ENCODE measurements at places on chromosomes 5 and 9. TPM values are rescaled to one million over a fixed set of nuclear protein-coding genes. Genes with fewer than 3 reads are reported as not detected.

GRCh38 chr5:61114441-61114840 lies 47.8 kb downstream of the SMIM15 start:
- no peak for DNase-seq
- no peak overlapping the region for H3K4me3 ChIP-seq
- H3K4me1 ChIP-seq, result no peaks in the 10 kb centered on the region
- no peaks in the 10 kb centered on the region for H3K36me3 ChIP-seq

DNA sequence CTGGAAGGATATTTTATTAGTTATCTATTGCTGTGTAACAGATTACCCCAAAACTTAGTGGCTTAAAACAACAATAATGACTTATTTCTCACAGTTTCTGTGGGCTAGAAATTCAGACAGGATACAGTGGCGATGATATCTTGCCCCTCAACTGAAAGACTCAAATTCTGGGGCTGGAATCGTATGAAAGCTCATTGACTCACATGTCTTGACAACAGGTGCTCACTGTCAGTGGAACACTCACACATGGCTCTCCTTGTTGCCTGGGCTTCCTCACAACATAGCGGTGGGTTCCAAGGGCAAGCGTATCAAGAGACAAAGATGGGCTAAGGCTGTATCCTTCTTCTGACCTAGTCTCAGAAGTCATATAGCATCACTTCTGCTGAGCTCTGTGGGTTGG lies 3.7 kb upstream of the GNPDA1 start:
- no peaks in the 10 kb centered on the region for H3K27me3 ChIP-seq
- H3K4me3 ChIP-seq, result no peak overlapping the region
- peaks cover 10% of the 10 kb centered on the region for H3K4me1 ChIP-seq
- H3K27ac ChIP-seq, result no peak overlapping the region
- H3K36me3 ChIP-seq, result no peaks in the 10 kb centered on the region
- no peak for DNase-seq

DNA sequence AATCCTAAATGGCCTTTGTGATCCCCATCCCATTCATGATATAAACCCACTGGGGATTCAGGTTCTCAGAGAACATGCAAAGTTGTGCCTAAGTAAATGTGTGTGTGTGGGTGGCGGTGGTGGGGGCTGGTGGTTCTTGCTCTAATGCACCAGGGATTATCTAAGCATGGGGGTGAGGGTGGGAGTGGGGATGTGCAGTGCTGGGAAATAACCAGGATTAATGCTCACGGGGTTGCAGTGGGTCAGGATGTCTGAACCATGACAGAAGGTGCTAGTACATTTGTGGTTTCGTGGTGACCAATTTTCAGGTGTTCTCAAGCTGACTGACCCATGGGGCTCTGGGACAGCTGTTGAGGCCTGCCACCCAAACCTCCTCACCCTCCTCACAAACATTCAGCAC lies 101.0 kb downstream of the ZNF608 start:
- peaks cover 16% of the 10 kb centered on the region for H3K4me1 ChIP-seq
- no peak for DNase-seq
- H3K27me3 ChIP-seq, result no peaks in the 10 kb centered on the region
- H3K4me3 ChIP-seq, result no peak overlapping the region
- no peak overlapping the region for H3K27ac ChIP-seq
- peaks cover 3% of the 10 kb centered on the region for H3K36me3 ChIP-seq

DNA sequence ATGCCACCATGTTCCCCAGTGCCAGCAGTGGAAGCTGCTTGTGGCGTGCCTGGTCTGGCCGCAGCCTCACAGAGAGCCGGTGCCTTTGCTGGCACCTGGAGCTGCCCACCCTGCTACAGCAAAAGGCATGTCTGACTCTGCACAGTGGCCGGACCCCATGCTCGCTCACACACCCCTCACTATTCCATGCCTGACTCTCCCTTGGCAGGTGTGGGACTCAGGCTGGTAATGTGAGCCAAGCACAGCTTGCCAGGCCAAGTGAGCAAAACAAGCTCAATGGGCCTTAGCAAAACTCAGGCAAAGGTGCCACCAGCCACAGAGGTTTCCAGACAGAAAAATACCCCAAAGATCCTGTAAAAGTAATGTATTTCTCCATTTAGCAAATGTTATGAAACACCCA lies 15.5 kb downstream of the GNA14 start:
- H3K27me3 ChIP-seq, result no peaks in the 10 kb centered on the region
- DNase-seq, result no peak
- no peaks in the 10 kb centered on the region for H3K36me3 ChIP-seq
- H3K4me3 ChIP-seq, result no peak overlapping the region
- no peaks in the 10 kb centered on the region for H3K4me1 ChIP-seq
- no peak overlapping the region for H3K27ac ChIP-seq

- H3K27ac ChIP-seq, result no peak overlapping the region
- no peaks in the 10 kb centered on the region for H3K36me3 ChIP-seq
- peaks cover 5% of the 10 kb centered on the region for H3K4me1 ChIP-seq
- no peaks in the 10 kb centered on the region for H3K27me3 ChIP-seq
- DNase-seq, result no peak
Measured at GRCh38 chr9:128153947-128154695, 4.9 kb downstream of the LCN2 start.

- peak overlapping the region; percentile 95 for H3K4me3 ChIP-seq
- H3K36me3 ChIP-seq, result no peaks in the 10 kb centered on the region
- H3K27me3 ChIP-seq, result no peaks in the 10 kb centered on the region
- no peak overlapping the region for H3K27ac ChIP-seq
Measured at GRCh38 chr5:121962958-121963357, 1.2 kb downstream of the SRFBP1 start.

DNA sequence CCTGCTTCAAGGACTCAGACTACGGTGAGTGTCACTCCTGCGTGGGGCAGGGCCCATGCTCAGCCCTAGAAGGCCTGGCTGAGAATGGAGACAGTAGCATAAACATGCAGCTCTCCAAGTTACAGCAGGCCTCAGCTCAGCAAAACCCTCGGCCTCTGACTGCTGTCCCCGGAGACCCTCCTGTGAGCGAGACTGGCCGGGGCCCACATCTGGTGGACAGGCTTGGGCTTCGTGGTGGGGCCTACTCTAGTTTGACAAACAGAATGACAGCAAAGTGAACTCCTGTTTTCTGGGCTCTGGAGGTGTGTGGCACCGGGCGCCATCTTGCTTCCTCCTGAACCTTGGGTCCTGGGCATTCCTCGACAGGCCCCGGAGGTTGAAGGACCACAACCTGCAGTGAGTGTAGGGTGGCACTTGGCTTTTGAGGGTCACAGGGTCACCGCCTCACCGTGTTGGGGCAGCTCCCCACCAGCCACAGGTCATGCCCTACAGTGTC lies 97.5 kb downstream of the PHF2 start:
- peaks cover 14% of the 10 kb centered on the region for H3K36me3 ChIP-seq
- no peaks in the 10 kb centered on the region for H3K27me3 ChIP-seq
- H3K4me1 ChIP-seq, result no peaks in the 10 kb centered on the region
- no peak overlapping the region for H3K4me3 ChIP-seq
- DNase-seq, result no peak

GRCh38 chr9:92962846-92963245 lies 15.5 kb downstream of the FGD3 start:
- H3K4me3 ChIP-seq, result no peak overlapping the region
- H3K27ac ChIP-seq, result no peak overlapping the region
- peaks cover 4% of the 10 kb centered on the region for H3K4me1 ChIP-seq
- H3K27me3 ChIP-seq, result no peaks in the 10 kb centered on the region
- DNase-seq, result no peak

DNA sequence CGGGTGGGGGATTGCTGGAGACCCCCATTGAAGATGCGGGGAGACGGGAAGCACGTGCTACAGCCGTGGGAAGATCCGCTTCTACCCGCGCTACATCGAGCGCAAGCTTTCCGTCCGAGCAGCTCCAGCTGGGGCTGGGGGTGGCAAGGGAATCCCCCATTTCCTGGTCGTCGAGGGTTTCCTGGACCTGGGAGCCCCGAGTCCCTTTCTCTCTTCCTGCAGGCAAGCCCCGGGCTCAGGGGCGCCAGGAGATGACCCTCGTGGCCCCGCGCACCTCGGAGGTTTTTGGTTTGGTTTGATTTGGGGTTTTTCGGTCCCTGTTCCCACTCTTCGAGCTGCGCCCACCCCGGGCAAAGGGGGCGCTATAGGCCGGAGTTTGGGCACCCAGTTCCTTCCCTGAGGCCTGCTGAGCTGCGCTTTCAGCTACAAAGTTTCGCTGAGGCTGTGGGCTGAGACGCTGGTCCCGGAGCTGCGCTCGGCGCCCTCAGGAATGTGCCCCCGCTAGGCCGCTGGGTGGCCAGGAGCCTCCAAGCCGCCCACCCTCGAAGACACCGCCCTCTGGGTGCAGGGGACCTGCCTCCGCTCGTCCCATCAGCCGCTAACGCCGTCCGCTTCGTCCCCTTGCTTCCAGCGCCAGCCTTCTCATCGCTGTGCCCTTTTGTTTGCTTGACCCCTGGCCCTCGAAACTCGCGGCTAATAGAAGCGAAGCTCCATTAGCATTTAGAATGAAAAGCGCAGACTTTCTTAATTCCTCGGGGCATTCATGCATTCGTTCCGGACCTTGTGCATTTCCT lies 2.9 kb downstream of the NR4A3 start:
- H3K4me3 ChIP-seq, result no peak overlapping the region
- H3K4me1 ChIP-seq, result peaks cover 27% of the 10 kb centered on the region
- H3K27ac ChIP-seq, result no peak overlapping the region
- H3K36me3 ChIP-seq, result no peaks in the 10 kb centered on the region
- DNase-seq, result peak; percentile 40

DNA sequence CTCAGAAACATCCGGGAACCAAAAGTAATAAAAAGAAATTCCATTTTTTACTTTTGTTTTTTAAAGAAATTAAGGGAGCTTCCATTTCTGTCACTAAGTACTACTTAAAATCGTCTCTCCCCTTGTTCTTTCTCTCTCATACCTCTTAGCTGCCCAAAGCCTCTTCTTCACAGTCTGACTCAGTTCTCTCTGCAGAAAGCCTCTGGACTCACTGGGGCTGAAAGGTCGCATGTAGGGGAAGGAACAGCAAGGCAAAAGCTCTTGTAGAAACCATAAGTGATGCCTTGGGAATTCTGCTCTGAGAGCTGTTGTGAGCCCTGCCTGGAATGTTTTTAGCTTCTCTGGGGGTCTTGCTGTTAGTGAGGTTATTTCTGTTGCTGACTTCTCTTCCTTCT lies 100.8 kb upstream of the RANBP3L start:
- no peaks in the 10 kb centered on the region for H3K27me3 ChIP-seq
- peaks cover 9% of the 10 kb centered on the region for H3K4me1 ChIP-seq
- H3K27ac ChIP-seq, result peak overlapping the region; percentile 81
- H3K4me3 ChIP-seq, result no peak overlapping the region
- no peaks in the 10 kb centered on the region for H3K36me3 ChIP-seq
- no peak for DNase-seq

GRCh38 chr5:91190314-91190690 lies 192.8 kb downstream of the ARRDC3 start:
- no peaks in the 10 kb centered on the region for H3K4me1 ChIP-seq
- no peak for DNase-seq
- H3K27ac ChIP-seq, result no peak overlapping the region
- no peaks in the 10 kb centered on the region for H3K27me3 ChIP-seq

DNA sequence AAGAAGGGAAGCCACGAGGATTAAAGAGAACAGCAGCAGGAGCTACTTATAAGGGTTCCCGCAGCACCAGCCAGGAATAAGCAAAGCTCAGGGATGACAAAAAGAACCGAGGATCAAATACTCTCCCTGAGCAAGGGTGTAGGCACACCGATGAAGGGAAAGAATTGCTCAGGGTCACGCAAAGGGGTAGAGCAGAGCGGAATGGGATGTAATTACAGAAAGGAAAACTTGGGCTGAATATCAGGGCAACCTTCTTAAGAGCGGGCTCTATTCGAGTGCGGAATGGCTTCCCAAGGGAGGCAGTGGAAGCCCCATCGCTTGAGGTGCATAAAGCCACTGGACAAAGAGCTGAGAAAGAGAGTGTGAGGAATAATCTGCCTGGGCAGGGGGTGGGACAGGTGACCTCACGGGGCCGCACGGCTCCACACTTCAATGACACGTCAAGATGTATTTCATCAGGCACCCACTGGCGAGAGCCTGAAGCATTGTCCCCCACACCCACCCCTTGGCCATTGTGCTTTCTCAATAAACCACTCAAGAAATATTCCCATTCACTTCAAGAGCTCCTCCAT lies 162.2 kb downstream of the EBF1 start:
- no peak overlapping the region for H3K27ac ChIP-seq
- DNase-seq, result no peak
- H3K27me3 ChIP-seq, result no peaks in the 10 kb centered on the region
- no peaks in the 10 kb centered on the region for H3K4me1 ChIP-seq
- H3K36me3 ChIP-seq, result no peaks in the 10 kb centered on the region

DNA sequence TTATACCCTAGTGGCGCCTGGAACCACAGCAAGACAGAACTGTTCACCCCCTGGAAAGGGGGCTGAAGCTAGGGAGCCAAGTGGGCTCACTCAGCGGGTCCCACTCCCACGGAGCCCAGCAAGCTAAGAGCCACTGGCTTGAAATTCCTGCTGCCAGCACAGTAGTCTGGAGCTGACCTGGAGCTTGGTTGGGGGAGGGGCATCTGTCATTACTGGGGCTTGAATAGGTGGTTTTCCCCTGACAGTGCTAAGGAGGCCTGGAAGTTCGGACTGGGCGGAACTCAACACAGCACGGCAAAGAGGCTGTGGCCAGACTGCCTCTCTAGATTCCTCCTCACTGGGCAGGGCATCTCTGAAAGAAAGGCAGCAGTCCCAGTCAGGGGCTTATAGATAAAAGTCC lies 19.5 kb downstream of the BTNL3 start:
- peaks cover 2% of the 10 kb centered on the region for H3K27me3 ChIP-seq
- H3K36me3 ChIP-seq, result no peaks in the 10 kb centered on the region
- H3K27ac ChIP-seq, result no peak overlapping the region
- no peak overlapping the region for H3K4me3 ChIP-seq
- H3K4me1 ChIP-seq, result no peaks in the 10 kb centered on the region
- no peak for DNase-seq

DNA sequence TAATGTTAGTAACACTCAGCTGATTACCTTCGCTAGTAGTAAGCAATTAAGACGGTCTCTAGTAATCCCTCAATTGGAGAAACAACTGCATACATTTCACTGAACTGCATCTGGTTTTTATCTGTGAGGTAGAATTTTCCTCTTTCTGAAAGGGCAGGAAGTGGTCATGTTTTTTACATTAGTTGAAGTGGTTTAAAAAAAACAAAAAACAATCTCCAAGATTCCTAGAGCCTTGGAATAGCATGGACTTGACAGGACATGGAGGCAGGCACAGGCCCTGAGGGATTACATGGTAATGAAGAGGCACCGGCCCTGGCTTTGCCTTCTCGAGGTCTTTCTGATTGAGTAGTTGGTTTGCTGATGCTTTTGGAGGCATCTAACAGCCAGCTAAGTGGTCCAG lies 25.8 kb downstream of the THBS4 start:
- H3K36me3 ChIP-seq, result no peaks in the 10 kb centered on the region
- DNase-seq, result no peak
- no peak overlapping the region for H3K4me3 ChIP-seq
- no peaks in the 10 kb centered on the region for H3K27me3 ChIP-seq
- no peaks in the 10 kb centered on the region for H3K4me1 ChIP-seq

DNA sequence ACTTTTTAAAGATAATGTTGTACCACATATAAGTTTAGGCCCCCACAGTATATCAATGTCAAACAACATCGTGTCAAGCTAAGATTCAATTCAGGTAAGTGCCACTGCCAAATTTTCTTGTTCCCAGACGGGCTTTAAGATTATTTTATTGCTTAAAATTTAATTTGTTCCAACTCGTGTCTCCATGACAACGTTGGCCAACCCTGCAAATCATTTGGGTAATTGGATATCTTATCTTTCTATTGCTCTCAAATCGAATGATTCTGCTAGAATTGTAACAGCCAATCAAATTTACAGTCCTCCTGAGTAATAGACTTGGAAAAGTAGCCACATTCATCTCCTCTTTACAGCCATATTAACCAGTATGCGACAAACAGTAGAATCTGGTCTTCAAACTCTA lies 19.5 kb downstream of the TLE1 start:
- H3K4me3 ChIP-seq, result no peak overlapping the region
- H3K27me3 ChIP-seq, result no peaks in the 10 kb centered on the region
- no peak overlapping the region for H3K27ac ChIP-seq
- H3K36me3 ChIP-seq, result peaks cover 4% of the 10 kb centered on the region
- DNase-seq, result no peak

Gene GABRA1
- total RNA-seq, result not detected

Gene RNF180
- total RNA-seq, result 13.7 TPM

Gene CMYA5
- total RNA-seq, result 2.9 TPM

Gene CAVIN4
- total RNA-seq, result 0.08 TPM

Gene OR2Y1
- not detected for total RNA-seq
